GM23338 (cell line): ENCODE measurements at places on chromosomes 11 and 22.

DNA sequence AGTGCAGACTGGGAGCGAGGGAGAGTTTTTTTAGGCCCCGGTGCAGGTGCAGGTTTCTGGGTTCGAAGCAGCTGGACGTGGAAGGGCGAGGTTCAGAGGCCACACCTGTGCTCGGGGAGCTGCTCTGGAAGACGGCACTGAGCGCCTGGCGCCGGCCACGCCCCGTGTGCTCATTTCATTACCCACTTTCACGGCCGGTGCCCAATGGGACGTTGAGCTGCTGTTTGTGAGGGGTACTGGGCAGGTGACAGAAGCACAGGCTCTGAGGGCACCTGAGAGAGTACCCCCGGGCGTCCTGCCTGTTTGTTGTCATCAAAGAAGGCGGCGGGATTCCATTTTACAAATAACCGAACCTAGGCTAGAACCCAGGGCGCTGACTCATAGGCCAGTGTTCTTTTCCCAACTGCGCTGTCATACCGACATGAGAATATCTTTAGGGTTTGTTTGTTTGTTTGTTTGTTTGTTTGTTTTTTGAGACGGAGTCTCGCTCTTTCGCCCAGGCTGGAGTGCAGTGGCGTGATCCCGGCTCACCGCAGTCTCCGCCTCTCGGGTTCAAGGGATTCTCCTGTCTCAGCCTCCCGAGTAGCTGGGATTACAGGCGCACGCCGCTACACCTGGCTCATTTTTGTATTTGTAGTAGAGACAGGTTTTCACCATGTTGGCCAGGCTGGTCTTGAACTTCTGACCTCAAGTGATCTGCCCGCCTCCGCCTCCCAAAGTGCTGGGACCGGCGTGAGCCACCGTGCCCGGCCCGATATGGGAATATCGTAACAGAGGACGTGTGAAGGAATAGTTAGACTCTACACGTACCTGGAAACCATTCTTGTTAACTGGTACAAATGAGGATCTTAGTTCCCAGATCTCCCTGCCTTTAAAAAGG is 16.6 kb upstream of the SPTBN2 start:
- DNase-seq, result peak; percentile 53

DNA sequence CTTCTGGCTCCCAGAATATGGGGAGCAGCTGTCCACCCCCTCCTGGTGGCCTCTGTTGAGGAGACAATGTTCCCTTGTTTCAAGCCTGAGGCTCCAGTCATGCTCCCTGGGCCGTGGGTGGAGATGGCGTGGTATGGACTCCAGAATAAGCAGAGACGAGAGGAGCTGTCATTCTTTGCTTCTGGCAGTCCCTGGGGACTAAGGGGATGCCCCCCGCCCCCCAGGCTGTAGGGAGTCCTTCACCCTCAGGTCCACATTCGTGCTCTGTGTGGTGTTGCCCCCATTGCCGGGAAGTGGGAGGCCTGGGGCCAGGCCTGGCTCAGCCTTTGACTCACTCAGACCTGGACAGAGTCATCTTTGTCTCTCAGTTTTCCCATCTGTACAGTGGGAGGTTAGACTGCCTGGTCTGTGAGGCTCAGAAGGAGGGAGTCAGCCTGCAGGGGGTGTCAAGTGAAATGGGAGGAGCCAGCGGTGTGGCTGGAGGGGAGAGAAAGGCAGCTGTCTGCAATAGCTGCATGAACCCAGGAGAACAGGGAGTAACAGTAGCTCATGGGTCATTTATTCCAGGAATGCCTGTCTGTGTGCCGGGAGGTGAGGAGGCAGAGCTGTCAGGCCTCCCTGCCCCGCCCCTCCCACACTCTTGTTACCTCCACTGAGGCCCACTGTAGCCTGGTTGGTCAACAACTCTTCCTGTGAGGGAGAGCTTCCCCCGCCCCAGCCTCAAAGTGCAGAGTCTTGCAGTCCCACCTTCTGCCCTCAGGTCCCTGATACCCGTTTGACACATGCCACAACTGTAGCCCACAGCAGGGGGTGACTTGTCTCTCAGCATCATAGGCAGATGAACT is 6.3 kb downstream of the ARHGEF17 start:
- DNase-seq, result peak; percentile 50

GRCh38 chr22:41491374-41492100 is 22.6 kb downstream of the ACO2 start:
- DNase-seq, result no peak

DNA sequence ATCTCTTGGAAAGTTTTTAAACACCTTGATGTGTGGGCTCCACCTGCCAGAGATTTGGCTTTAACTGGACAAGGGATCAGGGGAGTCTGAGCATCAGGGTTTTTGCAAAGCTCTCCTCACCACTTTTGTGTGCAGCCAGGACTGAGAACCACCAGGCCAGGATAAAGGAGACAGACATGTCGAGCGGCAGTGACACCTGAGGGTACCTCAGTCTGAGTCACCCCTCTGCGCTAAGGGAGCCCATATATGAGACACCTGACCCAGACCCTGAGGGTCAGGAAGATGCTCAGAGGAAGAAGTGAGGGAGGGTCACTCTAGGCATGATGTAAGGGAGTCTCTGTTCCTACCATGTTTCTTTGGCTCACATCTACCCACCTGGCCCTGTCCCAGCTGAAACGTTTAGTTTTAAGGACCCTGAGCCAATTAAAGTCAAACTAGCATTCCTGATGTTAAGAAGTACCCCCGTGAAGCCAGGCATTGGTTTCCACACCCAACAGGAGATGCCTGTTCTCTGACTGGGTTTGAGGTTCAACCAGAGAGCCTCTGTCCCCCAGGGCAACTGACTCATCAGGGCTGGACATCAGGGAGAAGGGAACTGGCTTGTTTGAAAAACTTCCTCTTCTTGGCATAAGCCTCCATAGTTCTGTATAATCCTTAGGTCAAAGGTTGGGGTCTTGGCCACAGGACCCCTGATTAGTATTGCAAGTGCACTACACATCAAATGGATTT is 72.4 kb upstream of the BIRC3 start:
- DNase-seq, result no peak

DNA sequence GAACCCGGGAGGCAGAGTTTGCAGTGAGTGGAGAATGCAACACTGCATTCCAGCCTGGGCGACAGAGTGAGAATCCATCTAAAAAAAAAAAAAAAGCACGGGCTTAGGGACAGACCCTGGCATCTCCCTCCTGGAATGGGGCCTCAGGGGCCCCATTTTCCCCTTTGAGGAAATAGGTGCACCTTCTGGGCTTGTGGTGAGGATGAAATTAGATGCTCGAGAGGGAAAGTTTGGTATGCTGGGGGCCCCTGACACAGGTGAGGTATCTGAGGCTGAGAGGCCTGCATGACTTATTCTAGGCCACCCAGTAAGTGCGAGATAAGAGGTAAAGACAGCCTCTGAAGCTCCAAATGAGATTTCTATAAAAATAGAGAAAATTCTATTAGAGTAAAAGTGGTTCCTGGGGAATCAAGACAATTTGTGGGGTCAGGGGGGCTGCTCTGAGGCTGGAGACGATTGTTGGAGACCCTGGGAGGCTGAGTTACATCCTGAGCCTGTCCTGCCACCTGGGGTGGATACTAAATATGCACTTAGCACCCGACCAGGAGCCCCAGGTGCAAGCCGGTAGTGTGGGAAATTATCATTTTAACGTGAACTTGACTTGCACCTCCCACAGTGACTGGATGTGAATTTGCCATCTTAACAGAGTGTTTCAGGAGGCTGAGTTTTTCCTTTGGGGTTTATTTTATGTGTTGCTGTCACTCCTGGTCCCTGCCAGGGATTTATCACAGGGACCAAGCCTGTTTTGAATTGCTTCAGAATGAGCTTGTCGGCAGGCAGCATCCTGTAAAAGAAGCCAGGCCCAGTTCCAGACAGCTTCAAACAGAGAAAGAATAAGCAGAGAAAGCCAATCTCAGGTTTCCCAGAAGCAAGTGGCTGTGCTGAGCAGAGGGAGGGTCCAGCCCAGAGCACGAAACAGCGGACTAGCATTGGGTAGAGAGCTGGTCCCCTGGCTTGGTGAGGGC is 48.4 kb upstream of the TSKU start:
- DNase-seq, result no peak

- DNase-seq, result no peak
Observed at GRCh38 chr22:17332109-17332800, 37.0 kb upstream of the CECR2 start.

GRCh38 chr11:134519390-134519750 is 107.3 kb upstream of the B3GAT1 start:
- DNase-seq, result no peak

DNA sequence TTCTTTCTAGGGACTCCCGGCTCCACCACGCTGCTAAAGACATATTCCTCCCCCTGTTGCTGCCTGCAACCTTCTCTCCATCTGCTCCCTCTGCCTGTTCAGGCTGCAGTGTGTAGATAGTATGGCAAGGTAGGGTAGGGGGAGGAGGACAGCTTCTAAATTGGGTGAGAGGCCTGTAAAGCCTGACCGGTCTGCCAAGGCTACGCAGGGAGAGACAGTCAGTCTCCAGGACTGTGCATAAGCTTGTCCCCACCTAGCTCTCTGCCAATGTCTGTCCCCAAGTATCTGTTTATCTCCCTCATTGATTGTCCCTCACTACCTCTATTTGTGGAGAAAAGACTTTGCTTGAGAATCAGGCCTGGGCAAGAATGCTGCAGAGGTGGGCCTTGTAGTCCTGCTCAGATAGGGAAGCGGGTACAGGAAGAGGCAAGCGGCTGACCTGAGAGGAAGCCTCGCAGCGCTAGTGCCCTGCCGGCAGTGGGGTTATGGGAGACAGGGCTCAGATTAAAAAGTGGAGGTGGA is 871 bp upstream of the SEZ6L start:
- DNase-seq, result peak; percentile 54

- DNase-seq, result no peak
Observed at GRCh38 chr22:45647532-45648225, 24.0 kb upstream of the ATXN10 start.
